Breast epithelium (tissue), 4 donors: ENCODE measurements at places on chromosomes 4 and X.

- no peak for DNase-seq
Observed at GRCh38 chr4:5789141-5789540, 78.1 kb downstream of the EVC start.

- DNase-seq, result no peak
Observed at GRCh38 chr4:182413550-182413949, 170.3 kb downstream of the TENM3 start.

GRCh38 chr4:69531251-69531650 lies 35.5 kb upstream of the UGT2B4 start:
- no peak for DNase-seq

DNA sequence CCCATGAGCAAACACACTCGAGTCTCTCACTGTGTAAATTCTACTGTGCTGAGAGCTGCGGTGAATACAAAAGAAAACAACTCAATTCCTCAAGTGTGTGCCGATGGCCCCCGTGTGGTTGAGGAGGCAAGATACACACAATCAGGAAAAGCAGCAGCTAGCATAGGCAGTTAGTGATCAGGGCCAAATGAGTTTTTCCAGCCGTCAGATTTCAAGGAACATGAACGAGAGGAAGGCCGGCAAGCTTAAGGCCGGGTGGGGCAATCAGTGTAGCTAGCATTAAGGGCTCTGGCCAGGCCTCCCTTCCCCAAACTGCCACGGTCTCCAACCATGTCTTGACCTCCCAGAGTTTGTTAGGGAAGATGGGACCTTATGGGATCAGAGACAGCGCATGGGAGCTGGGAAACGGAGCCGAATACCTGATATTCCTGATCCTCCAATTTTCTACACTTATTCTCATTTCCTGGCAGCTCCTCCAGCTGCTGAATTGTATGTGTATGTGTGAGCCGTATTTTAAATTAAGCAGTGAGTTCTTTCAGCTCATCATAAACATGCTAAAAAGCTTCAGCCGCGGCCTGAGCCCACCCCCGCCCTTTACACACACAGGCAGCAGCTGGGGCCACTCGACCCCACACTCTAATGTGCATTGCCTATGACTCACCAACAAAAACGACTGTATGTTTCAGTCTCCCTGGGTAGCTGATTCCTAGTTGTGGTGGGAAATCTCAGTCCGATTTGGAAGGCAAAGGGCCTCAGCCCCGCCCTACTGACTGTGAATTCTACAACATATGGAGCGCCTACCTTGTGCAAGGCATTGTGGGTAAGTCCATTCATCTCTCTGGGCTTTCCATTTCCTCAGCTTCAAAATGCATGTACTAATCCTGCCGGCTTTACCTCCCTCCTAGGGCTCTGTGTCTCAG lies 59.9 kb downstream of the RTL9 start:
- no peak for DNase-seq
